Renal cortical epithelial cell (primary cell): ENCODE measurements at places on chromosomes 13 and 19.
A peak's percentile ranks its signal among the peaks of the same experiment; 100 is the strongest.

GRCh38 chr19:11373166-11373884 is 1.1 kb upstream of the SWSAP1 start:
- no peak for DNase-seq

GRCh38 chr13:41282129-41282571 is 18.8 kb upstream of the MTRF1 start:
- peak; percentile 71 for DNase-seq

DNA sequence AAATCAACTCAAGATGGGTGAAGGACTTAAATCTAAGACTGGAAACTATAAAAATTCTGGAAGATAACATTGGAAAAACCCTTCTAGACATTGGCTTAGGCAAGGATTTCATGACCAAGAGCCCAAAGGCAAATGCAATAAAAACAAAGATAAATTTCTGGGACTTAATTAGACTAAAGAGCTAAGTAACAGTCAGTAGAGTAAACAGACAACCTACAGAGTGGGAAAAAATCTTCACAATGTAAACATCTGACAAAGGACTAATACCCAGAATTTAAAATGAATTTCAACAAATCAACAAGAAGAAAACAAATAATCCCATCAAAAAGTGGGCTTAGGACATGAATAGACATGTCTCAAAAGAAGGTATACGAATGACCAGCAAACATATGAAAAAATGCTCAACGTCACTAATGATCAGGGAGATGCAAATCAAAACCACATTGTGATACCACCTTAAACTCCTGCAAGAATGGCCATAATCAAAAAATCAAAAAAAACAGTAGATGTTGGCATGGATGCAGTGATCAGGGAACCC is 6.3 kb upstream of the RFX1 start:
- no peak for DNase-seq

DNA sequence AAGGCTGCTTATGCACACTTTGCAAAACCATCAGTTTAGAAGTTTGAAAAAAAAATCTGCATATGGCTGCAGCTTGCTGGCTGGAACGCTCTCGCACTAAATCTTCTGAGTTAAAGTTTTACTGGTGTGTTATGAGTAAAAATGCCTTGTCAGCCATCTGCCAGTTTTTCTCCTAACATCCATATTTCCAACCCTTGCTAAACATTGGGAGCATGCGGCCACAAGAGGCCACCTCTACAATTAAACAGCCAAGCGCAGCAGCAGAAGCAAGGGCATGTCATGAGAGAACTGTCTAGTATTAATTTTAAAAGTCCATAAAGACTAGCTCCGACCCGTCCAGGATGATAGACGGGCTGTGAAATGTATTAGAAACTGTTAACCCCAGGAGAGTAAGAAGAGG is 248.3 kb downstream of the TSHZ3 start:
- no peak for DNase-seq

DNA sequence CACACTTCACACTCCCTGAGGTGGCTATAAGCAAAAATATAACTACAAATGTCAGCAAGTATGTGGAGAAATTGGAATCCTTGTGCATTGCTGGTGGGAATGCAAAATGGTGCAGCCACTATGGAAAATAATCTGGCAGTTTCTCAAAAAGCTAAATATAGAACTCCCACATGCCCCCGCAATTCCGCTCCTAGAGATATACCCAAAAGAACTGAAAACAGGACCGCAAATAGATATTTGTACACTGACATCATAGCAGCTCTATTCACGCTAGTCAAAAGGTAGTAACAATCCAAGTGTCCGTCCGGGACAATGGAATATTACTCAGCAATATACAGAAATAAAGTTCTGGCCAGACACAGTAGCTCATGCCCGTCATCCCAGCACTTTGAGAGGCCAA is 31.5 kb upstream of the TPM4 start:
- DNase-seq: no peak
